Activated naive CD4-positive, alpha-beta T cell treated with anti-CD3 and anti-CD28 coated beads, Interleukin-2, amount 50 U/mL, for 72 hours (primary cell): ENCODE measurements at places on chromosomes 6 and 20.

DNA sequence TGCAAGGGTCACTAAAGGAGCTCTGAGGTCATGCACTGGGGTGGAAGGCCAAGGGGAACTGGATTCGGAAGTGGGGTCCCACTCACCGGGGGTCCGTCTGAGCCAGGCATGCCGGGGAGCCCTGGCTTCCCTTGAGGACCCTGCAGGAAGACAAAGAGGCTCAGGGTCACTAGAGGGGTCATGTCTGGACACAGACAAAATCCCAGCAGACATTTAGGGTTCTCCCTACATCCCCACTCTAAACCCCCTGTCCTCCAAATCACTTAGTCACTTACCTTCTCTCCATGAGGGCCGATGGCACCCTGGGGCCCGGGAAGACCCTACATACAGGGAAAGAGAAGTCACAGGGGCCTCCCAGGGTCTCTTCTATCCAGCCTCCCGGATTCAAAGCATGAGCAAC is 15.4 kb downstream of the COL11A2 start:
- no peak for DNase-seq

GRCh38 chr6:53130569-53131290 is 17.9 kb downstream of the GCM1 start:
- DNase-seq: no peak

GRCh38 chr6:165864218-165864617 is 201.2 kb upstream of the PDE10A start:
- DNase-seq: no peak

- DNase-seq: no peak
Observed at GRCh38 chr6:144179237-144179636, 28.9 kb downstream of the STX11 start.

- no peak for DNase-seq
Observed at GRCh38 chr20:43825051-43825402, 89.6 kb upstream of the TOX2 start.

GRCh38 chr20:59191756-59192532 is 28.3 kb downstream of the ZNF831 start:
- DNase-seq: no peak

- peak; percentile 37 for DNase-seq
Observed at GRCh38 chr6:13462458-13463327, 24.7 kb downstream of the GFOD1 start.

DNA sequence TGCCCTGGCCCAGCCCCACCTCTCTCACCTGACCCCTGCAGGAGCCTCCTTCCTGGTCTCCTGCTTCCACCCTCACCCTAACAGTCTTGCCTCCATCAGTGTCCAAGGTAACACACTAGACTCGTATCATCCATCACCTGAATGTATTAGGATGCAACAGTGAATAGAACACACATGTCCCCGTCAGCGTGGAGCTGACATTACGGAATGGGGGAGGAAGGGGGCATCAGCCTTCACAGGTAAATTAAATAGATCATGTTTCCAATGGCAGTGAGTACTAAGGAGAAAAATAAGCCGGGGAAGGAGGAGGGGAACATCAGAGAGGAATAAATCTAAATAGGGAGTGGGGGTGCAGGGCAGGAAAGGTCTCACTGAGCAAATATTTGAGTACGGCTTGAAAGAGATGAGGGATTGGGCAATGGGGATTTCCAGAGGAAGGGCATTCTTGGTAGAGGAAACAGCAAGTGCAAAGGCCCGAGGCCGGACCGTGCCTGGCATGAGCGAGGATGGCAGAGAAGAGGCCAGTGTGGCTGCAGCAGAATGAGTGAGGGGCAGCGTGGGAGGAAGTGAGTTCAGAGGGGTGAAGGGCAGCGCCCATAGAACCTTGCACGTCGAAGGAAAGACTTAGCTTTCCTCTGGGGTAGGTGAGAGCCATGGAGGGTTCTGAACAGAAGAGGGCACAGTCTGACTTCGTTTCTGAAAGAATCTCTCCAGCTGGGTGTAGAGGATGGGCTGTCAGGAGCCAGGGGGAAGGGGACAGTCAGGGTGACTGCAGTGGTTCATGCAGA is 110.1 kb upstream of the PTPN1 start:
- no peak for DNase-seq

- DNase-seq: no peak
Observed at GRCh38 chr6:28871335-28872156, 52.2 kb downstream of the TRIM27 start.

DNA sequence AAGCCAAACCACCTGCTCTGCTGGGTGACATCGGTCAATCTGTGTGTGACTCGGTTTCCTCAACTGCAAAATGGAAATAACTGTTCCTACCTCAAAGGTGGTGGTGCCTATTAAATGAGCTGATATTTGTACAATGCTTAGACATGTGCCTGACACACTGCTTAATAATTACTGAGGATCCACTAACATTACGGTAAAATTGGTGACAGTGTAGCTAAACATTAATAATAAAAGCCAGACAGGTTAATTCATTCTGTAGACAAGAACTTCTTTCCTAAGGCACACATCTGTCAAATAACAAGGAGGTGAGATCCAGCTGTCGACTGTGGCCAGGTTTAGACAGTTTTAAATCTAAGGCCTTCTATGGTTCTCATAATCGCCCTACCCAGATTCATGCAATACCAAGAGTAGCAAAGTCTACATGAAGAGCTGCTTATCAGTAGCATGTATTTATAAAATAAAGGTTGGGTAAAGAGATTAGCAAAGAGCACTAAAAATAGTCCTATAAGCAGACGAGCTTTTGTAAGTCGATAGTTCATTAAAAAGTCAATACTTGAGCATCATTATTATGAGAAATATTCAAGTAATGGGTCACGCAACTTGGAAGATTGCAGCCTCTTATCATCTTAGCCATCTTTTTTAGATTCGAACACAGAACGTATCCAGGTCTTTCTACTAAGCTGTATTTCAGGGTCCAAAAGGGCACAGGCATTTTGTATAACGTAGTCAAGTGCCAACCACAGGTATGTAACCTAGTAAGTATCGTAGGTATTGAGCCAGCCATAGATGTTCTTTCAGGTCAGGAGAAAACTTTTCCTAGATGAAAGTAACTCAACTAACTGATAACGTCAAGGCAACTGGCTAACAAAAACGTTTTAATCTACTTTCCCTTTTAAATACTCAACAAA is 3.2 kb downstream of the CNKSR3 start:
- DNase-seq: no peak

- no peak for DNase-seq
Observed at GRCh38 chr20:1185790-1186334, 1.1 kb upstream of the TMEM74B start.

- DNase-seq: no peak
Observed at GRCh38 chr6:130259140-130259539, 36.4 kb upstream of the SAMD3 start.

- no peak for DNase-seq
Observed at GRCh38 chr6:42226645-42227143, 9.0 kb upstream of the MRPS10 start.

GRCh38 chr6:67870321-67870720 is 764.8 kb upstream of the ADGRB3 start:
- no peak for DNase-seq

GRCh38 chr20:16293590-16293989 is 279.7 kb downstream of the KIF16B start:
- DNase-seq: no peak

DNA sequence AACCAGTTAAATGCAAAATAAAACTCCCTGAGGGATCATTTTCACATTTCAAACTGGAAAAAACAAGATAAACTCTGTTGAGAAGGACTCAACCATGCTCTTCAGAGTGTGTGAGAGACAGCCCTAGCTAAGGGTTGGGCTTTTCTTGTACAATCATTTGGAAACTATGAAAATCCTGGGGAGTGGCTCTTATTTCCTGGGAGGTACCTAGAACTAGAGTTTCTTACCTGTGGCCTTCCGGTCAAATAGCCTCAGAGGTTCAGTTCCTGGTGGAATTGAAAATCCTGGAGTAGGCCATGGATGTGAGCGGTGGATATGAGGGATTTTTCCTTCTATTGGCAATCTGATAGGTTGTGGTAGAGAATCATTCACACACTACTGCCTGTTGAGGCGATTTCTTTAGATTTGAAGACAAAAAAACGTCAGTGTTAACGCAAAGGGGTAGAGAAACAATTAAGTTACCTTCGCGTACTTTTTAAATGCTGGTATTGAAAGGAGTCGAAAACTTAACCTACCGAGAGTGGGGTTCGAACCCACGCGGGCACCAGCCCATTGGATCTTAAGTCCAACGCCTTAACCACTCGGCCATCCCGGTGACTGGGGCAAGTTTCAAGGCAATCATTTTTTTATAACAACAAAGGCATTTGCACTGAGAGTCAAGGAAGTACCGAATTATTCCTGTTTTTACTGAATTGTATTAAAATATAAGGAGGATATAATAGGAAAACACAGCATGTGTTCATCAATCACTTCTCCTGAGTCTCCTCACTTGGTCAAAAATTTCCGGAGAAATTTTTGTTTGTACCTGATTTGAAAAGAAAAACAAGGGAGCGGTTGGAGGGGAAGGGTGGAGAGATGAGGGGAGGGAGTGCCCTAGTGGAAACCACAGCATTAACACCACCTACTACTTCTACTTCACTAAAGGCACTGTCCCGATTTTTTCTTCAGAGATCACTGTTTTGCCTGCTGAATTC is 191.3 kb downstream of the OR2B2 start:
- peak; percentile 29 for DNase-seq

- no peak for DNase-seq
Observed at GRCh38 chr20:11754451-11754850, 163.2 kb upstream of the BTBD3 start.

DNA sequence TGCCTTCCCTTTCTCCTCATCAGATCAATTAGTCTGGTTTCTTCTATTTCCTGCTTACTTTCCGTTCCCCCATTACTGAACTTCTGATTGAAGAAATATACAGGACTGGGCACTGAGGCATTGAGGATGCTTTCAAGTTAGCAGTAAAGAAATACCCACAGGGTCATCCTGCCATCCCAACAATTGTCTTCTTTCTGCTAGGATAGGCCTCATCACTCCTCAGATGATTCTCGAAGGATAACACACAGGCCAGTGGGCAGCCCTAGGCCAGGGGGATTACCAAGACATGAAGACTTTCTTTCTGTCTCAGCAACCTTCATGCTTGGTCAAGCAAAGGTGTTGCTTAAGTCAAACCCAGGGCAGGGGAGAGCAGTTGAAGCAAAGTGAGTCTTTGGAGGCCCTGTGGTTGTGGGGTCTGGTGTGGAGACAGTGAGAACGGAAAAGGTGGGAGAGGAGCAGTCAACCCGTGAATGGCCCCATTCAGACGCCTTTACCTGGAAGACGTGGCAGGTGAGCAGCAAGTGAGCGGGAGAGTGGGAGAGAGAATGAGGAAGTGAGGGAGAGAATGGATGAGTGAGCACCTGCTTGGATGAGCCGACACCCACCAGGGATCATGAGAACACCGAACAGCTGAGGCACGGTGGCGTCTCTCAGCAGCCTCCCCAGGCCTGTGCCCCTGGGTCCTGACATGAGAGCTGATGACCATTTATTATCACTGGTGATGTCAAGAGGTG is 462.9 kb downstream of the PREX1 start:
- no peak for DNase-seq

DNA sequence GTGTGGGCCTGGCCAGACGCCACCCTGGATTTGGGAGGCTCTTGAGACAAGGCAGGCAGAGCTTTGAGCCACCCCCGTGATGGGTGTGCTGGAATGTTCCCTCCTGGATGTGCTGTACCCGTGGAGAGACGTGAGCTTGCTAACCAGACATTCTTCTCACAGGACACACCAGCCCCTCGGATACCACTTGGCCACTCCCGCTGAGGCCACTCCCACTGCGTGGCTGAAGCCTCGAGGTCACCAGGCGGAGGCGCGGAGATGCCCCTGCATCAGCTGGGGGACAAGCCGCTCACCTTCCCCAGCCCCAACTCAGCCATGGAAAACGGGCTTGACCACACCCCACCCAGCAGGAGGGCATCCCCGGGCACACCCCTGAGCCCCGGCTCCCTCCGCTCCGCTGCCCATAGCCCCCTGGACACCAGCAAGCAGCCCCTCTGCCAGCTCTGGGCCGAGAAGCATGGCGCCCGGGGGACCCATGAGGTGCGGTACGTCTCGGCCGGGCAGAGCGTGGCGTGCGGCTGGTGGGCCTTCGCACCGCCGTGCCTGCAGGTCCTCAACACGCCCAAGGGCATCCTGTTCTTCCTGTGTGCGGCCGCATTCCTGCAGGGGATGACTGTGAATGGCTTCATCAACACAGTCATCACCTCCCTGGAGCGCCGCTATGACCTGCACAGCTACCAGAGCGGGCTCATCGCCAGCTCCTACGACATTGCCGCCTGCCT is 14.1 kb downstream of the SLCO4A1 start:
- DNase-seq: no peak

GRCh38 chr6:135630789-135631376 is 133.3 kb upstream of the AHI1 start:
- no peak for DNase-seq

GRCh38 chr6:168127384-168127868 is 48.4 kb upstream of the FRMD1 start:
- no peak for DNase-seq

DNA sequence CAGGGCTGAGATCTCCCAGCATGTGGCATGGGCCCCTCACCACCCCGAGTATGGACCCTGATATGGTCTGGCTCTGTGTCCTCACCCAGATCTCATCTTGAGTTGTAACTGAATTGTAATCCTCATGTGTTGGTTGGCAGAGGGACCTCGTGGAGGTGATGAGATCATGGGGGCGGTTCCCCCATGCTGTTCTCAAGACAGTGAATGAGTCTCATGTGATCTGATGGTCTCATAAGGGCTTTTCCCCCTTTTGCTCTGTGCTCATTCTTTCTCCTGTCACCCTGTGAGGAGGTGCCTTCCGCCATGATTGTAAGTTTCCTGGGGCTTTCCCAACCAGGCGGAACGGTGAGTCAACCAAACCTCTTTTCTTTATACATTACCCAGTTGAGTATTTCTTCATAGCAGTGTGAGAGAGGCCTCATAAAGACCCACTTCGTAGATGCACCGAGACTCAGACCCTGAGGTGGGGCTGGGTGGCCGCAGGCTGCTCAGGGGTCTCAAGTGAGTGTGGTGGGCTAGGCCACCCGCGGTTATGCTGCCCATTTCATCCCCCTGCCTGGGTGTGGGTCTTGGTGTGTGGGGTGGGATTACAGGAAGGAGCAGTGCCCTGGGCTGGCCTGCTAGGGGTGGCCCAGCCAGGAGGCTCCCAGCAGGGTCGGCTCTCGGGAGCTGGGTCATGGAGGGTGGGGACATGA is 26.2 kb upstream of the GATA5 start:
- DNase-seq: peak; percentile 87
